ENCODE measurements at places on chromosomes 4 and X.

- DNase-seq = no peak
Observed at GRCh38 chr4:176587920-176588319, 204.8 kb downstream of the VEGFC start.

GRCh38 chr4:8557151-8558076 lies 22.8 kb upstream of the GPR78 start:
- no peak for DNase-seq

DNA sequence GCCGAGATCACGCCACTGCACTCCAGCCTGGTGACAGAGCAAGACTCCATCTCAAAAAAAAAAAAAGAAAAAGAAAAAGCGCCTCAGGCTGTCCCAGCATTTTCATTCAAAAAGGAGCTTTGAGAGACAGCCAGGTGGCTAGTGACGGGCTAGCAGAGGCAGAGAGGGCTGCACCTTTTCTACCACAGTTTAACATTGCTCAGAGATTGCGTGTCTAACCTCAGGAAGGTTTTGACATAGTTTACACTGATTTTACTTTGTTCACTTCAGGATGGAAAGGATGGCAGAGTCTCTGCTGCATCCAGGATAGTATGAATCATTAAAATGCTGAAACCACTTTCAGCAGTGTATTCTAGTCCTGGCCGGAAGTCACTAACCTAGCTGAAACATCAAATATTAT lies 28.1 kb downstream of the ZFP42 start:
- no peak for DNase-seq

DNA sequence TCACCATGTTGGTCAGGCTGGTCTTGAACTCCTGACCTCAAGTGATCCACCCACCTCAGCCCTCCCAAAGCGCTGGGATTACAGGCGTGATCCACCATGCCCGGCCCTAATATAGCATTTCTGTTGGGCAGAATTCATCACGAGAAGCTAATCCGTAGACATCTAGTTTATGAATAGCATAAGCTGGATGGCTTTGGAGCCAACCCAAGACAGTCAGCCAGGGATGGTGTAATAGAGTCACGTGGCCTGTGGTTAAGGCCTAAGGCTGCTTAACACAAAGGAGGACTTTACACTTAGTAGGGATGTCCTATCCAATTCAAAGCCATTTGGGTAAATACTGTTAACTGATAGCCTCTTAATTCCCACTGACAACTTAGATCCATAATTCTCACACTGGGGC lies 173.6 kb downstream of the RAP1GDS1 start:
- no peak for DNase-seq

- DNase-seq = no peak
Observed at GRCh38 chr4:1874201-1874600, 3.0 kb downstream of the NSD2 start.

- no peak for DNase-seq
Observed at GRCh38 chr4:78661921-78662521, 110.5 kb downstream of the ANXA3 start.

GRCh38 chr4:38237139-38237538 lies 276.9 kb downstream of the PTTG2 start:
- DNase-seq = no peak

DNA sequence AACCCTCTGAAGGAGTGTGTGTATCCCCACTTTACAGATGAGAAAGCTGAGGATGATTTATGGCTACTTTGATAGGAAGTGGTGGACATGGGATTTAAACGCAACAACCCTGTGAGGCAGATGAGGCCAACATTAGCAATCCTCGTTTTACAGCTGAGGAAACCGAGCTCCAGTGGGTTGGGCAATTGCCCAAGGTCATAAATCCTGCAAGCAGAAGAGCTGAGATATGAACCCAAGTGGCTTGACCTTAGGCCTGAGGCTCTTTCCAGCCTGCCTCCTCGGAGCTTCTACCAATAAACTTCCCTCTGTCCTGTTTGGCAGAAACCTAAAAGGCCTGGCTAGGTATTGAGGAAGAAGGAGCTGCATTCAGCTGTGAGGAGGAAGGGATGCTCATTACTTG lies 185.5 kb upstream of the RBPJ start:
- DNase-seq = no peak

GRCh38 chrX:153726286-153727122 lies 1.8 kb downstream of the ABCD1 start:
- peak; percentile 44 for DNase-seq

GRCh38 chrX:110414273-110414672 lies 55.6 kb downstream of the RTL9 start:
- DNase-seq = no peak

DNA sequence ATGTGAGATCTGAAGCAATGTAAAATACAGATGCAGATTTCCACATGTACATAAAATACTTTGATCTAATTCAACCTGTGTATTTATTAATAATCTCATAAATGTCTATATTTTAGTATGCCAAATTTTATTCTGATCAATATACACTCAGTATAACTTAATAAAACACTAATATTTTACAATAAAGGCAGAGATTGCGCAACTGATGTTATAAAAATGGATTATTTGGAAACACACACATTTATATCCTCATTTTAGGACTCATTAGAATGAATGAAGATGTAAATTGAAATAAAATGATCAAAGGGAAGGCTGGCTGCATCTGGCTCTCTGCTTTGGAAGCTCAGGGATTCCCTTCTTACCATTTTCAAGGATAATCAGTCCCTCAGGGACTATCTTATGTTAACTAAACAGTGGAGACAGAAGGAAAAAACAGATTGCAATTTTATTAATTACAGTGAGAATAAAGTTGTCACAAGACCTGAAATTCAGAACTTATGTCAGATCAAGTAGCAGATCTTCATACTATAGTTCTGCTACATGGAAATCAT lies 900.9 kb upstream of the EPHA5 start:
- no peak for DNase-seq

- DNase-seq = no peak
Observed at GRCh38 chr4:2368746-2369437, 49.6 kb downstream of the ZFYVE28 start.

GRCh38 chr4:73415807-73416238 lies 11.7 kb downstream of the ALB start:
- DNase-seq = no peak

- DNase-seq = no peak
Observed at GRCh38 chrX:74449322-74449936, 28.1 kb downstream of the SLC16A2 start.

- no peak for DNase-seq
Observed at GRCh38 chr4:8439168-8439567, 1.4 kb downstream of the ACOX3 start.

- no peak for DNase-seq
Observed at GRCh38 chrX:33190016-33190415, 21.3 kb downstream of the DMD start.

DNA sequence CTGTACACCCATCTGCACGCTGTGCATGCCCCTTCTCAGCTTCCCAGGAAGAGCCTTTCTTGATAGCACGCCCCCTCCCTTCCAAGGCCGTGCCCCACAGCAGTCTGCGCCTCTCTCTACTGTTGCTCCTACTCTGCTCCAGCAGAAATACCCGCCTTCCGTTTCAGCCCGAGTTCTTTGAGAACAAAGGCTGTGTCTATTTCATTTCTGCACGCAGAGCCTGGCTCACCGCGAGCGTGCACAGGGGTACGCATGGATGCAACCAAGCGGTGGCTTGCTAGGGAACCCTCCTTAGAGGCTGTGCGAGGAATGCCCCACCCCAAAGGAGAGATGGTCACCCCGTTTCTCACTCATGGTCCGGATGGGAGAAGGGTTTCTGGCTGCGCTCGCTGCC lies 485 bp downstream of the AADAT start:
- peak; percentile 47 for DNase-seq

GRCh38 chr4:23769406-23769805 lies 120.4 kb downstream of the PPARGC1A start:
- no peak for DNase-seq

DNA sequence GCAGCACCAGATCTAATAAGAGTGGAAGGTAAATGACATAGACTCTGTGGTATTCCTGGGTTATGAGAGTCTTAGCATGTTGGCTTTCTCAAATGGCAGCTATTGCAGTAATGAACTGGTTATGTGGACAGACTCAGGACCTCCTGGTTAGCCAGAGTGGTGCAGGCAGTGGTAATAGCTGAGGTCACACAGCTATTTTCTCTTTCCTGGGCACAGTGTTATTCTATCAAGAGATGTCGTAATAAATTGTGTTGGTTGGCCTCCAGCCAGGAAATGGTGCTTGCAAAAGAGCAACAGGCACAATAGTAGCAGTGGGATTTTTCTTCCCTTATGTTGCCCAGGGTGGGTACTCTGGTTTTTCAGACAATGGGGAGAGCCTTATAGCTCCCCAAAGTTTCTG lies 279.2 kb upstream of the FGF16 start:
- DNase-seq = no peak

DNA sequence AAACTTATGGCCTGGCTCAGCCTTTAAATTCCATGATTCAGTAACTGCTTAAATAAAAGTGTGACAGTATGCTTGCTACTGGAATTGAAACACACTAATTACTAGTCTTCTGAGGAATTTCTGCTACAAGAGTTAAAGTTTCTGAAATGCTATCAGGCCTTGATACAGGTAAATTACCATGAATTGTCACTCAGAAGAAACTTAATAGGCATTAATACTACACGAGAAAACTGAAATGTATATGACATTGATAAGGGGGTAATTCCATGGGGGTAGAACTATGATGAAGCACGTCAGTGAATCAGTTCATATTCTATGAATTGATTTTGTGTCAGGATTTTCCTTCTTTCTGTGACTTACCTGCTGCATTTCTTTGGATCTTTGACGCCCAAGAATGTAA lies 3.0 kb upstream of the NPY1R start:
- no peak for DNase-seq

DNA sequence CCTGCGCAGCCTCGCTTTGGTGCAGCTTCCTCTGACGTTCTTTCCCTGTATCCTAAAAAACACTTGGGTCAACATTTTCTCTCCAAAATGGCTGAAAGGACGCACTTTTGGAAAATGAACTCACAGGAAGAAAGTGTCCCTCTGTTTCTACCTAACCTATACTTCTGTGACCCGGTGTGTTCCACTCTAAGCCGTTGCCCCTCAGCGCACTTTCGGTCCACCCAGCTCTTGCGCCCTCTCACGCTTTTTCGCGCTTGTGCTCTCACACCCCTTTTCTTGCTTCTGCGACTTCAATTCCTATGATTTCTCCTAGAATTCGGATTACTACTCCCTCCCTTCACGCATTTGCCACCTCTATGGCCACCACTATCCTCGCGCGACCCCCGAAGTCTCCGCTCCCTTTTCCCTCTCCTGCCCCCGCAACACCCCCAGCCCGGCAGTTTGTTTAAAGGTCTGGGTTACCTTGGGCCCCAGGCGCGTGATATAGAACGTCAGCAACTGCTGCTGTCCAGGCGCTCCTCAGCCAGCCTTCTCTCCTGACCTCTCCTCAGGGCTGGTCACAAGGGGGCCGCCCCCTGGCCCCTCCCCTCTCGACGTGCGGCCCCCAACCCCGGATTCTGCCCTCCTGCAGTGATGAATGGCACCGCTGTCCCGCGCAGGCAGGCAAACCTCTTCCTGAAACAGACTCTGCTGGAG lies at the start of gene USP51:
Gene USP51, minus strand, starts transcription at position 535 of the 696 bp plus-strand sequence. CDS start 909 bp downstream, outside the sequence.
- DNase-seq = peak; percentile 24

- peak; percentile 14 for DNase-seq
Observed at GRCh38 chrX:53356186-53356585, 66.3 kb downstream of the SMC1A start.

GRCh38 chrX:7711167-7711566 lies 131.8 kb upstream of the VCX start:
- no peak for DNase-seq

DNA sequence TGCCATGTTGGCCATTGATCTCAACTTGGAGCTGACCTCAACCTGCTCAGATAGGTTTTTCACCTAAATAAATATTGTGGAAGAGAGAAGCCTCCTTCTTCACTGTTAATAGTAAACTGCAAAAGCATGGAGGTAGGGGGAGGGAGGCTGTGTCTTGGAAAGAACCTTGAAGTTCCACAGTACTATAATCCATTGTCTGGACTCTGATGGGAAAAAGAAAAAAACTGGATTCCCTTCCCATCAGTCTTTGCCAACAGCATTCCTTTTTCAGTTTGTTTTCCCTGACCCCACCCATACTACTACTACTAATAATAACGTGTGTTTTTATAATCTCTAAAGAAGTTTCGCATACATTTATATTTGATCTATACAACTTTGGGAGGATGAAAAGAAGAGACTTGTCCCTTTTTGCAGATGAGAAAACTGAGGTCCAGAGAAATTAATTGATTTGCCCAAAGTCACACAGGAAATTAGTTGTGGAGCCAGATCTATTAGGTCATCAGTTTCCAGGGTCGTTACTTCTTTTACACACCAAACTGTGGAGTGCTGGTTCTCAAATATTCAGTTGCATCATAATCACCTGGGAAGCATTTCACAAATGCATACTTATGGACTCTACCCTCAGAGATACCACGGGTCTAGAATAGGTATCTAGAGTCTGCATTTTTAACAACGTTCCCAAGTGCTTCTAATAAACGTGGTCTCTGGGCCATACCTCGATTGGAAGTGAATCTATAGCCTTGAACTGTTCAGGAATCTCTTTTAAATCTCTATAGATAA lies 59.1 kb downstream of the LUZP4 start:
- DNase-seq = no peak

- DNase-seq = no peak
Observed at GRCh38 chr4:100312615-100313350, 122.5 kb upstream of the DDIT4L start.

- no peak for DNase-seq
Observed at GRCh38 chr4:1491328-1492141, 85.3 kb upstream of the NKX1-1 start.

- DNase-seq = no peak
Observed at GRCh38 chr4:83961575-83961974, 425.7 kb downstream of the GPAT3 start.

- DNase-seq = no peak
Observed at GRCh38 chr4:26812049-26812714, 48.5 kb upstream of the STIM2 start.

DNA sequence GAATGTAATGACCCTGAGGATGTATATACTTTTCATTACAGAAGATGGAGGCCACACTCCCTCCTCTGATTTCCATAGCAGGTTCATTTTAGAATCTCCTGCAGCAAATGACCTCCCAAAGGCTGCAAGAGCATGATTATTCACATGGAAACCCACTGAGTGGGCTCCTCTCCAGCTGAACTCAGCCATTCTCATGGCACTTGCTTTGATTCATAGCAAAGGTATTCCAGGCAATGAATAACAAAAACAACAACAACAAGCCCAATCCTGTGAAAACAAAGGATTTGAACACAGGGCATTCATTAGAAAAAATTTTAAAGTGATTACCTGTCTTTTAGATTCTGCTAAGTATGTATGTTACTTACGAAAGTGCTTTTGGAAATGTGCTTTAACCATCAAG lies 894.0 kb upstream of the FRG1 start:
- DNase-seq = no peak

- no peak for DNase-seq
Observed at GRCh38 chr4:54550395-54551171, 107.2 kb upstream of the KIT start.

- no peak for DNase-seq
Observed at GRCh38 chr4:68954126-68954525, 2.5 kb upstream of the UGT2A3 start.

DNA sequence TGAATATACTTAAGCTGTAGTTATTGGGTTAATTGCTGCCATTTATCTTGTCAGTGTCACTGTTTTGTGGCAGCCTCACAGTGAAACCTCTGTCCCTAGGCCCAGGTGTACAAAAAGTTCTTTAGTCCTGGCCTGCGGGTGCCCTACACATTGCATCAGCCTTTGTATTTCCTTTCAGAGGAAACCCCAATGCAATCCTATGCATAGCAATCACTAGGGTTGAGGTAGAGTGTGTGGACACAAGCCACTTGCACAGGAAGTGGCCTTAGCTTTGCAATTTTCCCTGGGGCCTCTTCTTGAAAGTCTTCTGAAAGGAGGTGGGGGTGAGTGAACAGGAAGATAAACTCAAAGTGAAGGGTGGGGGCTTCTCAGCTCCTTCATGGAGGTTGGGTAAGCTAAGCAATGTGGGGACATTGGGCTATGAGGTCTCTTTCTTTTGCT lies 27.8 kb downstream of the VSIG4 start:
- no peak for DNase-seq
